IgD-negative memory B cell (primary cell): ENCODE measurements at places on chromosomes 5 and 9. TPM values are rescaled to one million over a fixed set of nuclear protein-coding genes. Genes with fewer than 3 reads are reported as not detected.

Gene PRELID2
- polyA plus RNA-seq, result 3.3 TPM

Gene PCDHA9
- polyA plus RNA-seq, result not detected

Gene FABP6
- polyA plus RNA-seq, result not detected

Gene ADCY2
- not detected for polyA plus RNA-seq

Gene PCDH12
- 0.29 TPM for polyA plus RNA-seq

Gene TICAM2
- polyA plus RNA-seq, result 4.4 TPM

Gene SEMA6A
- polyA plus RNA-seq, result 1.2 TPM

Gene PTPN3
- not detected for polyA plus RNA-seq

Gene PLAC8L1
- not detected for polyA plus RNA-seq

Gene NR5A1
- not detected for polyA plus RNA-seq

Gene AQP7
- polyA plus RNA-seq, result not detected

Gene TMEM161B
- 8.3 TPM for polyA plus RNA-seq

Gene BDP1
- 20.8 TPM for polyA plus RNA-seq

Gene PCDHGA6
- 0.08 TPM for polyA plus RNA-seq

Gene AK1
- 0.10 TPM for polyA plus RNA-seq

Gene CER1
- not detected for polyA plus RNA-seq

Gene SLC46A2
- not detected for polyA plus RNA-seq

Gene DNM1
- polyA plus RNA-seq, result 0.18 TPM

Gene RGP1
- polyA plus RNA-seq, result 7.2 TPM
